ENCODE measurements at places on chromosomes 13 and 19.

DNA sequence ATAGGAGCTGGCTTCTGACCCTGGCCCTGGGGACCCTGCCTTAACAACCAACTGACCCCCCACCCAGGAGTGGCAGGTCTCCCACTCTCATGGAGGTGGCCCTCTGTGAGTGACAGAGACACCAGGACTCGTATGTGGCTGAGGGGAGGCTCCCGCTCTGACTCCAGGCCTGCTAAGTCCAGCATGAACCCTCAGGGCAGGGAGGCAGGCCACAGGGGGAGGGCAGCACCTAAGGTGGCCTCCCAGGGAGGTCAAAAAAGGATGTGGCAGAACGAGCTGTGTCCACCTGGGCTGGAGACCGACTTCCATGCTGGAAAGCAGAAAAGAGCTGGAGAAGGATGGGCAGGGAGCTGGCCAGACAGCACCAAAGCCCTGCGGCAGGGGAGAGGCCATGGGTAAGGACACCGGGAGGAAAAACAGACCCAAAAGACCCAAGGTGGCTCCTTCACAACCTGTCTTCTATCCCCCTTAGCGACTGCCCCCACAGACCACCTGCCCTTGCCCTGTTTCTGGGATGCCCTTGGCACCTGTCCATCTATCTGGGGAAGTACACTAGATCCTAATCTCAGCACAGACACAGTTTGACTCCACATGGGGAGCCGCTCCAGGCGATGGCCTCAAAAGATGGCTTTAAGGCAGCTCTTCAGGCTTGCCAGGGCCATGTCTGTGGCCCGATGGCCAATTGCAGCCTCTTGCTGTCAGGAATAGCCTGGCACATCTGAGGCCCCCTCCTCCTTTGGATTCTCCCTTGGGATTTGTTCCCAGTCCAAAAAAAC, 10.5 kb upstream of the SLC35E1 start:
- no peak for DNase-seq

GRCh38 chr13:33696530-33696929, 121.4 kb upstream of the RFC3 start:
- DNase-seq: no peak

- no peak for DNase-seq
Observed at GRCh38 chr13:42707048-42707447, 74.3 kb upstream of the FAM216B start.

- no peak for DNase-seq
Observed at GRCh38 chr19:47315125-47315821, 5.6 kb downstream of the C5AR1 start.

GRCh38 chr13:26021516-26021915, 30.3 kb downstream of the SHISA2 start:
- no peak for DNase-seq

DNA sequence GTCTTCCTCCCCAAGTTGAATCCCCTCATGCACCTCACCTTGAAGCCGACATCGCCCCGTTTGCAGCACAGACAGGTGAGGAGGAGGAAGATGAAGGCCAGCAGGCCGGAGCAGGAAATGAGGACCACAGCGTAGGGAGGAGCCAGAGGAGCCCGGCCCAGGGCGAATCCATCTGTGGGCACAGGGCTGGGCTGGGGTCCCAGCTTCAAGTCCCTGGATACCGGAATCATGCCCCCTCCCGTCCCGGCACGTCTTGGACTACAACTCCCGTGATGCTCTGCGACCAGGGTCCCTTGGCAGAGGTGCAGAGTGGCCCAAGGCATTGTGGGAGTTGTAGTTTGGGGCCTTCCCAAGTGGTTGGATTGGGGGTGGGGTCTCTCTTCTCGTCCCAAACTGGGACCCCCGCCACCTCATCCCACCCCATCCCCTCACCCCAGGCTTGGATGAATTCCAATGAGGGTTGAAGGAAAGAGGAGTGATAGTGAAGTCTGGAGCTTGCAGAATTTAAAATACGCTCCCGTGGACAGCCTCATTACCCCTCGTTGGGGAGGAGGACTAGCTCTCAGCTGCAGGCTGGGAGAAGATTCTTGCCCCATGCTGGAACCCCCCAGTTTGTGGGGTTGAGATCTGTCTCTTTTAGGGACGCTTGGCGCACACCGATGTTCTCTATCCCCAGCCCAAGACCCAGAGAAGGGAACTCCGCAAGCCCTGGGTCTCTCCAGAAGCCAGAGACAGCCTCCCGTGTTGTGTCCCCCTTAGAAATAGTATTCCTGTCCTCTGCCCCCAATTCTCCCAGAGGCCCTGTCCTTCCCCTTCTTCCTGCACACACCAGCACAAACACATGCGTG, 990 bp downstream of the LMTK3 start:
- no peak for DNase-seq

- no peak for DNase-seq
Observed at GRCh38 chr19:23294141-23294540, 43.9 kb upstream of the ZNF724 start.

GRCh38 chr19:13506471-13506820, at the start of gene CACNA1A:
TSS of gene CACNA1A (minus strand) at chr19:13506479. CDS start at chr19:13506224, 255 bp downstream.
- DNase-seq: no peak

GRCh38 chr13:46577696-46578589, 25.0 kb downstream of the LRCH1 start:
- DNase-seq: no peak

GRCh38 chr13:99323488-99323887, 16.3 kb upstream of the GPR183 start:
- no peak for DNase-seq

- no peak for DNase-seq
Observed at GRCh38 chr19:49387936-49388372, at the start of gene KASH5. TSS of gene KASH5 (plus strand) at chr19:49388249. CDS start at chr19:49390884, 2,635 bp downstream.

- DNase-seq: no peak
Observed at GRCh38 chr19:5635427-5635826, 12.5 kb downstream of the SAFB start.

All from glomerular endothelial cell (primary cell).